ENCODE measurements at places on chromosomes 6 and 20. TPM values are rescaled to one million over a fixed set of nuclear protein-coding genes. Genes with fewer than 3 reads are reported as not detected.

MDFI gene
- 36.9 TPM for total RNA-seq

MAP7 gene
- 41.8 TPM for total RNA-seq

NFATC2 gene
- 10.4 TPM for total RNA-seq

RNF144B gene
- total RNA-seq, result 57.4 TPM

MYBL2 gene
- 0.19 TPM for total RNA-seq

TRIM15 gene
- 4.3 TPM for total RNA-seq

NANP gene
- total RNA-seq, result 3.8 TPM

RMND1 gene
- 16.1 TPM for total RNA-seq

LHFPL5 gene
- not detected for total RNA-seq

C6orf15 gene
- 12.7 TPM for total RNA-seq

FAM209A gene
- 0.81 TPM for total RNA-seq

GSTA2 gene
- total RNA-seq, result not detected

LY6G6F gene
- not detected for total RNA-seq
